Stimulated activated CD4-positive, alpha-beta T cell treated with anti-CD3 and anti-CD28 coated beads, Interleukin-4, amount 100 ng/mL, for 1 hour (primary cell): ENCODE measurements at places on chromosomes 13 and 19.

DNA sequence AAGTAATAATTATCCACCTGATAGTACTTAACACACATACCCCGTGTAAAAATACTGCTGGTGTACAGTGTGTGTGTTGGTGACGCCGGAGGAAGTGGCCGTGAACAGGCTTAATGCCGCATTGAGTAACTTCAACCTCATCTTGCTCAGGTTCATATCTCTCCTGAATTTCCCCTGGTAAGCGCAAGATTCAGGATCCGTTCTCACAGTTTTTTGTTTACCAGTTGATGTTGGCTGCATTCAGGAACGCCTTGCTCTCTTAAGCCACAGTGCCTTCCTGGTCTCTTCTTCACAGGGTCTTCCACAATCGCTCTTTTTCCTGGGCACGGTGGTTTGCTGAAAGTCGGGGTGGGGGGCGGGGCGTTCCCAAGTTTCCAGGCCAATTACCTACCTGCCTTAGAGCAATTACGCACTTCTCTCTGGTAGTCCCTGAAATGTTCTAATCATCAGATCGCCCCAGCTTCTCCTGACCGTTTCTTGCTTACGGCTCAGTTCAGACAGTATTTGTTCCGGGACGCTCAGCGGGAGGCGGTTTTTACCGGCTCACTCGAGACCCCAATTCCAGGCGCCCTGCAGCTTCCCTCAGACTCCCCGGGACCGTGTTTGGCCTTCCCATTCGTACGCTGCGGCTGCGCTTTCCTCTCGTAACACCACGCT, 706 bp upstream of the DNAJC3 start:
- no peak for DNase-seq

GRCh38 chr13:28329395-28330158, 165.4 kb downstream of the FLT1 start:
- no peak for DNase-seq

DNA sequence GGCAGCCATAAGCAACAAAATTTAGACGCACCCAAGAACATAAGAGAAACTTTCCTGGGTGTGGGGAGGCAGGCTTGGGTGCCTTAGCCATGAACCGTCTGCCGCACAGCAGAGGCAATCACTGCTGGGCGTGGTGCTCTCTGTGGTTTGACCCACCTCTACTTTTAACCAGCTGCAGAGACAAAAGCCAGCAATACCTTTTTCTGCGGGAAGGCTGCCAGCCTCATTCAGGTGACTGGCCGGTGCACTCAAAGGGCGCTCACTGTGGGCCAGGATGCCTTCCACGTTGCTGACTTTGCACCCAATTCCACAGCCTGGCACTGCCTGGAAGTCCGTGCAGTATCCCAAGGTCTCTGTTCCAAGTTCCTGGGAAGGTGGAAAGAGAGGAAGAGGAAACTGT, 69.1 kb downstream of the ATP7B start:
- peak; percentile 11 for DNase-seq

DNA sequence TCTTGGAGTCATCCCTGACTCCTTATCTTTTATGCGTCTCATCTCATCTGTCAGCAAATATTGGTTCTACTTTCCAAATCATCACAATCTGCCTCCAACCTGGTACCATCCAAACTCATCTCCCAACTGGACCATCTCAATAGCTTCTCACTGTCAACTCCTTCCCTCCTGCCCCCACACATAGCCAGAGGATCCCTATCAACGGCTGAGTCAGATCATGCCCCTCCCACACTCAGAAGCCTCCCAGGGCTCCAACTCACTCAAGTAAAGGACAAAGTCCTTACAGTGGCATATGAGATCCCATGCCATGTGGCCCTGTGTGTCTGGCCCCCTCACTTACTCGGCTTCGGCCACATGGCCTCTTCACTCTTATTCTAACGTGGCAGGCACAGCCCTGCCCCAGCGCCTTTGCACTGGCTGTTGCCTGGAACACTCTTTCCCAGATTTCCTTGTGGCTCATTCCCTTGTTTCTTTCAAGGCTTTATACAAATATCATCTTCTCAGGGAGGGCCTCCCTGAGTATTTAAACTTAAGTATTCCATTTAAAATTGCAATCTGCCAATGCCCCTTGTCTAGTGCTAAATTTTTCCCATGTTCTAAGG, 4.3 kb downstream of the SPRED3 start:
- no peak for DNase-seq

DNA sequence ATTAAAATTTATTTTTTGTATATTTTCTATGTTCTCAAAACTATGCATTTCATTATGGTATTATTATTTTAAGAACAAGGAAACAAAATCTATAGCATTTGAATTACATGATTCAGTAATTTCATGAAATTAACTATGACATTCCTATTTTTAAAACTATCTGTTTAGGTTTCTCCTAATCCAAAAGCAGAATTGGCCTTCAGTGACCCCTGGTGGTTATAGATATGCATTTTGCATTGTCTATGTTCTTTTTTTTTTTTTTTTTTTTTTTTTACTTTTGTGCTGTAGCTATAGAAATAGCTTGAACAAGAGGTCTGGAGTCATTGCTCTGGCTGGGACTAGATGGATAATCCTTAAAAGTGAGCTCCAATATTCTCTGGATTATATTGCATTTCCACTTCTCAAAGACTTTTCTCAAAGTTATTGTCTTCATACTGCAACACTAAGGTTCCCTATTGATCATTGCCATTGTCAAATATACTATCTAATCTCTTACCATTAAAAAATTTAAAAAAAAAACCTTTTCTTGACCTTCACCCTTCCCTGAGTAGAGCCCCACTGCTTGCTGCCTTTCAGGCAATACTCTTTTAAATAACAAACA, 15.9 kb upstream of the DNAJC3 start:
- no peak for DNase-seq

DNA sequence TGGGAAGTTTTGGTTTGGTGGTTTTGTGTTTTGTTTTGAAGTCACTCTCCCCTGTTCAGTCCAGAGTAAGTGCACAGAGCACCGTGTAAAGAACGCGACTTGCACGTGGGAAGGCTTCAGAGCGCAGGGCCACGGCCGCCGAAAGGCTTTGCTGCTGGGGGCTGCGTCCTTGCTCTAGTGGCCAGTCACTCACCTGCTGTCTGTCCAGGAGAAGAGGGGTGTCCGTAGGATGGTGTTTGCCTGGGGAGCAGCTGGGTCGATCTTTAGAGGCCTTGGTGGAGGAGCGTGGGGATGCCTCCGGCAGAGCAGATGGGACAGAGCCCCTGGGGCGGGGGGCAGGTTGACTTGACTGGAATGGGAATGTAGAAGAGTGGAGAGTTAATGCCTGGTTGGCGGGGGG, 116.6 kb upstream of the MCF2L start:
- DNase-seq, result no peak

DNA sequence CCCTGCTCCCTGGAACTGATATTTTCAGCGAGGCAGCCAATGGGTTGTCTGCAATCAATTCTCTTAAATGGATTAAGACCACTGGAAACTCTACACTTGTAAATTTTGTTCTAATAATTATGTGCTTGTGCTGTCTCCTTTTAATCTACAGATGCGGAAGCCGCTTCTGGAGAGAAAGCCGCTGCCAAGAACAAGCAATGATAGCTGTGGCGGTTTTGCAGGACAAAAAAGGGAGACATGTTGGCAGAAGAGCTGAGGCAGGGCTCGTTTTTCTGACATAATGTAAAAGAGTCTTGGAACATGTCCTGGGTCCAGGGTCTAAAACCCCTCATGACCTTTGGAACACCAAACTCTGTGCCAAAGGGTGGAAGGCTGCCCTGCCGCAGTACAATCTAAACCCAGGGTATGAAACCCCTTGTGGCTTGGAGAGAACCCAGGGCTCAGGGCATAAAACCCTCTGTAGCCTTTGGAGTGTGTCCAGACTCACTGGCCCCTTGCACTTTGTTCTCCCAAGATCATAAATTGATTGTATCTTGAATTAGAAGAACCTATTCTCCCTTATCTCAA, 12.7 kb downstream of the ZNF417 start:
- DNase-seq, result no peak

- no peak for DNase-seq
These were observed 10.4 kb downstream of the ATP4B start for GRCh38 chr13:113647351-113648215.

GRCh38 chr19:32469795-32470194, 64.2 kb downstream of the DPY19L3 start:
- no peak for DNase-seq

DNA sequence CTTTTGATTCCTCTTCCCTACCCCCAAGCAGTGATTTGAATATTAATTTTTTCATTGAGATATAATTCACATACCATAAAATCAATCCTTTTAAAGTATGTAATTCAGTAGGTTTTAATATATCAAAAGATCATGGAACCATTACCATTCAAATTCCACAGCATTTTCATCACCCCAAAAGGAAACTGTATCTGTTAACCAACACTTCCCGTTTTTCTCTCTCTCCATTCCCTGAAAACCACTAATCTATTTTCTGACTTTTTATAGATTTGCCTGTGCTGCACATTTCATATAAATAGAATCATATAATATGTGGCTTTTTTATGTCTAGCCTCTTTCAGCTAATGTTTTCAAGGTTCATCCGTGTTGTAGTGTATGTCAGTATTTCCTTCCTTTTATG, 107.1 kb downstream of the PAN3 start:
- no peak for DNase-seq

DNA sequence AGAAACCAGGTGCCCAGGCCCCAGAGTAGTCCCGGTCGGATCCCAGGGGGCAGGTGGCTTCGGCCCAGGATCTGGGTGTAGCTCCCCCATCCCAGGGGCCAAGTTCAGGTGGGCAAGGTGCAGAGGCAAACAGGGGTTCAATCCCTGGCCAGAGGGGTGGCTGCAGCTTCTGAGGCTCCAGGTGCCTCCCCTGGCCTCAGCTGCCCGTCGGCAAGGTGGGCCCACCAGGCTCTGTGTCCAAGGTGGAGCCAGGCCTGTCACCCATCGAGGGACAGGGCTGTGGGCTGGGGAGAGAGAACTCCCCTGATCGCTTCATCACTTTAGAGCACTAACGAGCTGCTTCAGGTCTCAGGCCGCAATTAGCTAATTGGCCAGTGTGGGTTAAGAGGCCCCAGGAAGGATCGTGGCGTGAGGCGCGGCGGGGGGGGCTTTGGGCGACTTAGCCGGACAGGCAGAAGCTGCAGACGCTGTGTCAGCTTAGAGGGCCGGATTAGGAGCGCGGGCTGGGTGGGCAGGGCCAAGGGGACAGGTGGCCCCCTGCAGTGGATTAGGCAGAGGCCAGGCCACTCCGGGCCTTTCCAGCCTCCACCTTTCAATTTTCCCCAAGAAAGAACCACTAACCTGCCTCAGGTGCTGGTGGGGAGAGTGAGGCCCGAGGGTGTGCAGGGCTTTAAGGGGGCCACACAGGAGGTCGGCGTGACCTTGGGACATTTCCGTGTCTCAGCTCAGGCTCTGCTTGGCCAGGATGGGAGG, 2.8 kb upstream of the RAX2 start:
- DNase-seq, result no peak

- DNase-seq, result no peak
These were observed 26.9 kb downstream of the UFM1 start for GRCh38 chr13:38376546-38376945.

DNA sequence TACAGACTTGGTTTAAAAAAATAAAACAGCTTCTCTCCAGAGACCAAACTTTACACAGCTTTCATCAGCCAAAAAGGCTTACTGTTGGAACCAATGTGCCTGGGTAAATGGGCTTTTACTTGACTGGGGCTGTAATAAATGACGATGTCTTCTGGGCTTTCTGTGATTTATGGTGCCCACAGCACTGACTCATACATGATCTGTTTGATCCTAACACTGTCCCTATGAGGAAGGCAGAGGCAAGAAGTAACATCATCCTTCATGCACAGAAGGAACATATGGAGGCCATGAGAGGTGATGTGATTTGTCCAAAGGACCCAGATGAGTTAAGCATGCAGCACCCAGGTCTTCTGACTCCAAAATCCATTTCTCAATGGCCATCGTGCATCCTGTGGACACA, 77.4 kb downstream of the DOCK9 start:
- DNase-seq, result no peak

- no peak for DNase-seq
These were observed 8.2 kb downstream of the HOOK2 start for GRCh38 chr19:12767150-12767549.

DNA sequence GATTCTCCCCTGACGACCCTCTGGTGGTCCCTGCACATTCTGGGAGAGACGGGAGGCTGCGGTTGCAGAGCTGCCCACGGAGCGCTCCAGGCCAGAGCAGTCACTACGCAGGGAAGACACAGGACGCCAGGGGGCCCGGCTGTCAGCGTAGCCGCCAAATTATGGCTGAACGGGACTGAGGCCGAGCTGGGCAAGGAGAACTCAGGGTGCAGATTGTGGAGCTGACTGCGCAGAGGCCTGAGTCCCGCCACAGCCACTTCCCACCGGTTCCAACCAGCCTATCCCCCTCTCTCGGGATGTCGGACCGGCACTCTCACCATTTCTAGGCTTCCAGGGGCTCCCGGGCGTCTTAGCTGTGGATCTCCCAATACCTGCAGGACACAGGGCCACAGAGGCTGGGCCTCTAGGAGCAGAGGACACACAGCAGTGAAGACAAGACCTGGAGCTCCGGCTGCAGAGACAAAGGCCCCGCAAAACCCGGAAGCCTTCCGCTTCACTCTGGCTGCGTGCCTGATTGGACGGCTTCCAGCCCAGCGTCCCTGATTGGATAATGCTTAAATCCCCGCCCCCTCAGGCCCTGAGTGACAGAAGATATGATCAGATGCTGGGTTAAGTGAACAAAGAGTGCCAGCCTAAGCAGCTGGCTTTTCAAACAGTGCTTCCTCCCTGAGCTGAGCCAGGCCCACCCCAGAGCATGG, at the start of gene ZNF737:
TSS of gene ZNF737 (minus strand) at position 461 of the 698 bp plus-strand sequence. CDS start at position 320, 141 bp downstream.
- DNase-seq, result peak; percentile 89

GRCh38 chr13:41302743-41303142, 8.3 kb upstream of the NAA16 start:
- no peak for DNase-seq

GRCh38 chr19:50252111-50252886, 48.9 kb downstream of the MYH14 start:
- peak; percentile 43 for DNase-seq

DNA sequence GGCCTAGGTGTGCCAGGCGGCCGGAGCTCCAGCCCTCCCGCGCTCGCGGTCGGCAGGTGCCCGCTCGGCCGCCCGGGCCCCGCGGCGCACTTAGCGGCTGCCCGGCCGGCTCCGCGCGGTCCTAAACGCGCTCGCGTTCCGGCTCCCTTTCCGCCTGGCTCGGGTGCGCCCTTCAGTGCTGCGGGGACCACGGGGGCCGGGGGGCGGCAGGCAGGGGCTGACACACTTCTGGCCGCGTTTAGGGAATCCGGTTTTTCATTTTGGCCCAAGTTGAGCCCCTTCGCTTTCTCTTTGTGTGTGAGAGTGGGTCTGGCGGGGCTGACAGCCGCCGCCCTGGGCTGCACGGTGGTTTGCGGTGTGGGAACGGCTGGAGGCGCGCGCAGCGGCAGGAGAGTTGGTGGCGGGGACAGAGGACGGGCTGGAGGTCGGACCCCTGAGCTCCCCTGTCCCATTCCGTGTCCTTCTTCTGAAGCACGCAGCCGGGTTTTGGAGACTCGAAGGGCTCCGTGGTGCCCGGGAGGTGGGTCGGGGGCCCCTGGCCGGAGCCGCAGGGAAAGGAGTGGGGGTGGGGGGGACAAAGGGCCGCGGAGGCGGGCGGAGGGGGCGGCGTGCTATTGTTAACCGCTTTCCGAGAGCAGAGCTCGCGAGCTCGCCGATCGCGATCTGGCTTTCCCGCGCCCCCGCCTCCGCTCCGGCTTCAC, 3.1 kb downstream of the FGF9 start:
- peak; percentile 46 for DNase-seq

- no peak for DNase-seq
These were observed 414.1 kb downstream of the TSHZ3 start for GRCh38 chr19:30935146-30935545.
